ENCODE measurements at places on chromosomes 6 and 20.

DNA sequence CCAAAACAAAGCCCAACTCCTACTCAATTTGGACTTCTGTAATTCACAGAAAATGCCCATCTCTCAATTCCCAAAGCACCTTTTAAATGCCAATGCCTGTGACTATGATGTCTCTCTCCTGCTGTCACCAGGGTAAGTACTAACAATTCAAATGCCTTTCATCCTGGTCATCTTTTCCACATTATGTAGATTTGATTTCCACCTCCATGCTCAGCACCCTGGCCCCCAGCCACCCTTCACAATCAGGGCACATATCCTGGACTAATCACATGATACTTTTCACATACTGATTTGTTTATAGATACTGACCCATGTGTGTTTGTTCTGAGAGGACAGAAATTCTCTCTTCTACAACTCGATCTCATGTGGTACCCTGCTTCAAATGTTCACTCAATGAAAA is 236.3 kb downstream of the PTPRK start:
- no peak for DNase-seq

DNA sequence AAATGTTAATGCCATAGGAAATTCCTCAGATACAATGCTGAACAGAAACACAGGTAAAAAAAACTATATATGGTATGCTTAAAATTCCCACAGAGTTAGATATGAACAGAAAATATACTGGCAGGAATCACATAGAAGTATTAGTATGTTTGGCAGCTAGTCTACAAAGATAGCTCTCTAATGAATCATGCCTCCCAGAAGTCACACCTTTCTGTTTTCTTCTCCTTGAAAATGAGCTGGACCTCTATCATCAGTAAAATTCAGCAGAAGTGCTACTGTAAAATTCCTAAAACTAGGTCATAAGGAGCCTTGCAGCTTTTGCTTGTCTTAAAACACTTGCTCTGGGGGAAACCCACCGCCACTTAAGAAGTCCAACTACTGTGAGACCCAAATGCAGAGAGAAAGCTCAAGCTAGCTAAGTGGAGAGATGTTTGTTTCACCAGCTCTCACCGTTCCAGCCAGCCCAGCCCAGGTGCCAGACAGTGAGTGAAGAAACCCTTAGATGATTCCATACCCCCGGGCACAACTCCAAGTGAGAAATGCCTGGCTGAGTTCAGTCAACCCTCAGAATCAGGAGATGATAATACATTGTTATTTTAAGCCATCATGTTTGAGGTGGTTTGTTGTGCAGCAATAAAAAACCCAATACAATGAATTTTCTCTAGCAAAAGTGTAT is 43.0 kb downstream of the TSPYL4 start:
- peak; percentile 60 for DNase-seq

DNA sequence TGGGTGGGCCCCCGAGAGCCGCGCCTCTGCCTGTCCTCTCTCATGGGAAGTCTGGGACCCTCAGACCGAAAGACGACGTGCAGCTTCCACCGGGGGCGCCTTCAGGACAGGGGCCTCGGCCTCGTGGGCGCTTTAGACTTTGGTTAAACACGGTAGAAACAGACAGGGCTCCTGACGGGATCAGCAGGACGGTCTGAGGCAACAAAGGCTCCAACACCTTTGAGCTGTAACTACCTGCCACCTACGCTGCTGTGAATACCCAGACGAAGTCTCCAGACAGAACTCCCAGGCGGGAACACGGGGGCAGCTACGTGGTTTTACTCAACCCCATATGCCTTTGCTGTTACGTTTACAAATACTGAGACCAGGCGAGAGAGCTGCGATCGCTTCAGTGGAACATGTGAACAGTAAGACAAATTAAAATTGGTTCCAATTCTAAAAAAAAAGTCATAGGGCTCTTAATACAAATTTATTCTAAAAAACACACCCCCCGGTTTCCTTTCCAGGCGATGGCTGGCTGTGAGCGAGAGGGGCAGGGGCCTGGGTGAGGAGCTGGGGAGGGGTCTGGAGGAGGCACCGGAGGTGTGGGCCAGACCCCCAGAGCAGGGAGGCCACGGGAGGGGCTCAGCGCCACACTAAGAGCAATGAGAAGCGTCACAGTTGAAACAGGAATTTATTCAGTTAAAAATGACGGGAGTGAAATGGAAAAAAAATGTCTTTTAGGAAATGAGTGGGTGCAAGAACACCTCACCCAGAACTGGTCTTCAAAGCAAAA is 453.2 kb downstream of the QKI start:
- no peak for DNase-seq

DNA sequence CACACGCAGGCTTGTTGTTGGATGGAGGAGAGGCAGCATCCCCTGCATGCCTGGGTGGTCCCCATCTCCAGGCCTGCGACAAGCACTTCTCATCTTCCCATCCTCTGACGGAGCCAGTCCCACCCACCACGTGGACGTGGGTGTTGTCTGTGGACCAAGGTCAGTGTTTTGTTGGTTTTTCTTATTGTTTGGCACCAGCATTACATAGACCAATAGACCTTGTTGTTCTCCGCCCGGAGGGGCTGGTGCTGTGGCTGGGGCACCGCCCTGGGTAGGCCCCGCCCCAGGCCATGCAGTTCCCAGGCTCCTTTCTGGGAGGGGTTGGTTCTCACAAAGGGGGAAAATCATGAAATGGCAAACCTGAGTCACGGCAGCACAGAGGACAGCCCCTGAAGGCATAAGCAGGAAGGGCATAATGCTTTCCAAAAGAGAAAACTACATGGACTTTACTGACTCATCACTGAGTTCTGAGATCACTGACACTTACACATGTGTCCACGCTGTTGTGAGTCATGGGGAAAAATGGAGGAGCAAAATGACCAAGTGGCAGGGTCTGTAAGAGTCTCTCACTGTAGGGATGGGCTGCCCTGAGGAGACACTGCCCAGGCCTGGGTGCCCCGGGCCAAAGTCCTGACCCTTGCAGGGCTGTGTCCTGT is 90.8 kb downstream of the THBS2 start:
- DNase-seq: peak; percentile 87

DNA sequence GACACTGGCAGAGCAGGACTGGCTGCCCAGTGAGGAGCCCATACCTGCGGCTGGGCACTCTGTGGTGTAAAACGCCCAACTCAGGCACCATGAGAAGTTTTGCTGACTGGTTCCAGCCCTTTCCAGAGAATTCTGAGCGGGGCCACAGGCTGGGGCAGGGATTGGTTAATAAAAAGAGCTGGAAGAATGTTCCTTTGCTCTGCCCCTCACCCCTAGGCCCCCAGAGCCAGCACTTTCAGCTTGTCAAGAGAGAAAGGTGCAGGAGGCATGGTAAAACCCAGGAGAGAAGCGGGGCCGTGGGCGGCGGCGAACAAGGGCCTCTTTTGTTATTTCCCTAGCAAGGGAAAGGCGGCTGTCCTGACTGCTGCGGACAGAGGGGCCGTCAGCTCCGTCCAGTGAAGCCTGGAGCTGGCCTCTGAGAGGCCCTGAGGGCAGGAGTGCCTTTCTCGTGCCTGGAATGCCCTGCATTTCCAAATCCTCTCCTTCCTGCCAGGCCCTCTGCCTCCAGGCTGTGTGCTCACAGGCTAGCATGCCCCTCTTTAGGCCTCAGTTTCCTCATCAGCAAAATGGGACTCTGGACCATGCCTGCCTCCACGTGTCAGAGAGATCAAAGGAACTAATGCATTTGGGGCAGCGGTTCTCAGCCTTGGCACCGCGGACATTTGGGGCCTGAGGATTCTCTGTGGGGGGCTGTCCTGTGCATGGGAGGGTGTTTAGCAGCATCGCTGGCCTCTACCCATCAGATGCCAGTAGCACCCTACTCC is 12.9 kb downstream of the SLC13A3 start:
- no peak for DNase-seq

DNA sequence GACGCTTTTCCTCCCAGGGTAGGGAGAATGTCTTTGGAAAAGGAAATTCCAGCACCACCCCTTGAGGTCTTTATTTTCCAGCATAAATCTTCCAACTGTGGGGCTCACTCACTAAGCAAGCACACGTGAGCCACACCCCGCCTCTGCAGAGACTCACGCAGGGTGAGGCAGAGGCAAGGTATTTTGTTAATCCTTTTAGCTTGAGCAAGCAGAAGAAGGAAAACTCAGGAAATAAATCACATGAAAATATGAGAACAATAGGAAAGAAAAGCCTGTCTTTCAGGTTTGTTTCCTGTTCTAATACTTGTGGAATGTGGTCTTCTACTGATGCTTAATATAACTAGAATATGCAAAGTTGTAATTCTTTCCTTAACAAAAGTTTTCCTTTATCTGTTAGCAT is 4.1 kb upstream of the PHACTR2 start:
- peak; percentile 87 for DNase-seq

DNA sequence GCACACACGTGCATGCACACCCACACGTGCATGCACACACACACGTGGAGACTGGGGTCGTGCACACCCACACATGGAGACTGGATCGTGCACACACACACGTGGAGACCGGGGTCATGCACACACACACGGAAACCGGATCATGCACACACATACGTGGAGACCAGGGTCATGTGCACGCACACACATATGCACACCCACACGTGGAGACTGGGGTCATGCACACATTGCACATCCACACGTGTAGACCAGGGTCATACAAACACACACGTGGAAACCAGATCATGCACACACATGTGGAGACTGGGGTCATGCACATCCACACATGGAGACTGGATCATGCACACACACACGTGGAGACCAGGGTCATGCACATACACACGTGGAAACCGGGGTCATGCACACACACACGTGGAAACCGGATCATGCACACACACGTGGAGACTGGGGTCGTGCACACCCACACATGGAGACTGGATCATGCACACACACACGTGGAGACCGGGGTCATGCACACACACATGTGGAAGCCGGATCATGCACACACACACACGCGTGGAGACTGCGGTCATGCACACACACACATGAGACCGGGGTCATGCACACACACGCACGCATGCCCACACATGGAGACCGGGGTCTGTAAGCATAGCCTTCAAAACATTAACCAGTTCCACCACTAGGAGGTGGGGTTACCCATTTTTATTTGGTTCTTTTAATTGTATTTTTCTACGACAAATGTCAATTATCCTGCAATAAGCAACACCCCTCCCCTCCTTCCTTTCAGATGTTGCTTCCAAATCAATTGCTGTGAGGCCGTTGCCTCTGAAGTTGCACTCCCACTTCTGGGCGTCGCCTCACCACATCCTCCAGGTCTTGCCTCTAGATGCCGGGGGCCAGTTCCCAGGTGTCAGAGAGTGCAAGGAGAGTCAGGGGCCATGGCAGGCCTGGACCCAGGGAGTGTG is 95.8 kb downstream of the TMEM242 start:
- DNase-seq: no peak
